ENCODE measurements at places on chromosomes 13 and 19.
A peak's percentile ranks its signal among the peaks of the same experiment; 100 is the strongest.

DNA sequence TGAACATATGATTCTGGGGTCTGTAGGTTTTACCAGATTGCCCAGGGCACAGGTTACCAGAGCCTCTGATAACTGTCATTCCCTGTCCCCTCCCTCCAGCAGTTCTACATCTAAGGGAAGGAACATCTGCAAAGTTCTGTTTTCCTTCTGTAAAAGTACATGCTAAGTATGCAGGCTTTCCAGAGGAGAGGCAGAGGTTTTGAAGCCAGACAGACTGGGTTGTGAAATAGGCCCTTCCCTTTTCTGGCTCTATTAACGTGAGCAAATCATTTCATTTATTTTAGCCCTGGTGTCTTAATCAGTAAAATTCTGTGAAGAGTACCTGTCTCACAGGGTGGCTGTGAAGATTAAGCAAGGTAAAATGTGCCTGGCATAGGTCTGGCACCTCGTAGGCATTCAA is 66.1 kb upstream of the C1QTNF9 start:
- peak; percentile 67 for DNase-seq

DNA sequence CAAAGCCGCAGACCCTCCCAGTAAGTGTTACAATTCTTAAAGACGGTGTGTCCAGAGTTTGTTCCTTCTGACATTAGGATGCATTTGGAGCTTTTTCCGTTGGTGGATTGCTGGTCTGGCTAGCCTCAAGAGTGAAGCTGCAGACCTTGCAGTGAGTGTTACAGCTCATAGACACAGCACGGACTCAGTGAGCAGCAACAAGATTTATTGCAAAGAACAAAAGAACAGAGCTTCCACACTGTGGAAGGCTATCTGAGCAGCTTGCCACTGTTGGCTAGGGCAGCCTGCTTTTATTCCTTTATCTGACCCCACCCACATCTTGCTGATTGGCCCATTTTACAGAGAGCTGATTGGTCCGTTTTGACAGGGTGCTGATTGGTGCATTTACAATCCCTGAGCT is 242.8 kb upstream of the SGCG start:
- DNase-seq = no peak

DNA sequence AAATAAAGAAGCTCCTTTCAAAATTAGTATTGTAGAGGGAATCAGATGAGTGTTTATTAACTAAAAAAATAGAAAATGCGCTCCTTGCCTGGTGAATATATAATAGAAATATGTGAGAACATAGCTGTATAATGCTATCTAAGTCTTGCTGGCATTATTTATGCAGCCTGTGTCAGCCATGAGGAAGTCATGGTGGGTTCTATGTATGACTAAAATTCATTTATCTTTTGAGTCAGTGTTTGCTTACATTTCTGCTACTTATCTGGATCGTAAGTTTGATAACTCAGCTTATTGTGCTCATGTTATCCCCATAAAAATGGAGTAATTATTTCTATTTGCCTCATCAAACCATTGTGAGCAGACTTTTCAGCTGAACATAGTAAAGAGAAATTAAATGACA is 449.3 kb downstream of the OXGR1 start:
- DNase-seq = no peak

DNA sequence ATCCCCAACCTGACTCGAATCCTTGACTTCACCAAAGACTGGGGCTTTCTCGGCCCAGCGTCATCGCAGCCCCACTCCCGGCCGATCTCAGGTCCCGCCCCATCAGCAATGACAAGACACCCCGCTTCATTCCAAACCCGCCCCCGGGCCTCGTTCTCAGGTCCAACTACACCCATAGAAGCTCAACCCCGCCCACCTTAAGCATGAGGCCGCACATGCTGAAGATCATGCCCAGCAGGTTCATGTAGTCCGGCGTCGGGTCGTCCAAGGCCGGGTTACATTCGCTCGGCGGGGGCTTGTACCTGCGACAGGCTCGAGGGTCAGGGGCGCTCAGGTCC is 2.3 kb downstream of the WDR83 start:
- DNase-seq = peak; percentile 54

- no peak for DNase-seq
Observed at GRCh38 chr19:31303262-31303815, 45.9 kb downstream of the TSHZ3 start.

GRCh38 chr19:47124937-47125668 is 5.5 kb upstream of the SAE1 start:
- peak; percentile 74 for DNase-seq

- DNase-seq = peak; percentile 30
Observed at GRCh38 chr13:48235341-48236135, 2.5 kb downstream of the ITM2B start.

DNA sequence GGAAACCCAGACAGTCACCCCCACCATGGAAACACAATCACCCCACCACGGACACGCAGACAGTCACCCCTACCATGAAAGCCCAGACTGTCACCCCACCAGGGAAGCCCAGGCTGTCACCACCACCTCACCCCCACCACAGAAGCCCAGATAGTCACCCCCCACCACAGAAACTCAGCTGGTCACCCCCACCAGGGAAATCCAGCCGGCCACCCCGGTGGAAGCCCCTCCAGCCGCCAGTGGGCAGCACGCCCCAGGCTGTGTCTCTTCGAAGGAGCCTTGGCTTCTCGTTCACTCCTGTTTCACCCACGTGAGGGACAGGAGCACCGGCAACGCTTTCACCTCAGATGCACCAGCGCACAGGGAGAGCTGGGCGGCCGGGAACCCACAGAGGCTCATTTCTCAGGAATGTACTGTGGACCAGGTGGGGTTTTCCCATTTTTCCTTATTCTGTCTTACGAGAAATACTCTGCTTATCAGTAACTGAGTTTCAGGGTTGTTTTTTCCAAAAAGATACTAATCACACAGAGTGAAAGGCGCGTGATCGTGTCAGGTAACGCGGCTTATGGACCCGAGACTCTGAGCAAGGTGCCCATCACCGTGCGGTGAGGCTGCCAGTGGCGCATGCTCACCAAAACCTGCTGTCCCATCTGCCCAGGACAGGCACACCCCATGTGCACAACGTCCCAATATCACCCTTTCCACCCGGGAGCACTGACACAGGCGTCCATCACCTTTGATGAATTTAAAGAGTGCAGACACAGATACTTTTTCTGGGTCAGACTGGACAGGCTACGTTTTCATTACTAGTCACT is 28.0 kb downstream of the CARS2 start:
- DNase-seq = no peak

- DNase-seq = peak; percentile 77
Observed at GRCh38 chr13:46389457-46390451, 2.7 kb upstream of the RUBCNL start.

GRCh38 chr13:82076496-82076895 is 1735.6 kb upstream of the SPRY2 start:
- DNase-seq = no peak

- DNase-seq = no peak
Observed at GRCh38 chr19:48023518-48023917, 20.4 kb downstream of the CABP5 start.

- DNase-seq = no peak
Observed at GRCh38 chr19:34363094-34363493, 1.9 kb upstream of the GPI start.

- no peak for DNase-seq
Observed at GRCh38 chr13:102227741-102228140, 174.1 kb downstream of the FGF14 start.

DNA sequence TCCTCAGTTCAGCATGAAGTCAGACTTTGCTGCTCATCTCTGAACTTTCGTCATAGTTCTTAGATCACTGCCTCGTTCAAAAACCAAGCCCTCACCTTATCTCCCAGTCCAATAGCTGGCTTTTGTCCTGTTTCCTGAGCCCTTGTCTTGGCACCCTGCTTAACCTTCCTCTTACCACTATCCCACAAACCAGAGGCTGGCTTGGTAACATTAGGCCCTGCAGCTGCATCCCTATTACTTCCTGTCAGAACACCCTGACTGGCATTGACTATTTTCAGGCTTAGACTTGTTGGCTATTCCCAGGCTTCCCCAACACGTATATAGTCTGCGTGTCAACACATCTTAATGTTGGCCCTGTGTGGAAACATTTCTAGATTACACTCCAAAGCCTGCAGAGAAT is 172.4 kb downstream of the VWA8 start:
- DNase-seq = peak; percentile 32

- no peak for DNase-seq
Observed at GRCh38 chr19:5293612-5294378, 46.8 kb downstream of the PTPRS start.

GRCh38 chr19:10836479-10837330 is 693 bp upstream of the TMED1 start:
- peak; percentile 86 for DNase-seq

- no peak for DNase-seq
Observed at GRCh38 chr13:38053896-38054295, 184.3 kb upstream of the TRPC4 start.

DNA sequence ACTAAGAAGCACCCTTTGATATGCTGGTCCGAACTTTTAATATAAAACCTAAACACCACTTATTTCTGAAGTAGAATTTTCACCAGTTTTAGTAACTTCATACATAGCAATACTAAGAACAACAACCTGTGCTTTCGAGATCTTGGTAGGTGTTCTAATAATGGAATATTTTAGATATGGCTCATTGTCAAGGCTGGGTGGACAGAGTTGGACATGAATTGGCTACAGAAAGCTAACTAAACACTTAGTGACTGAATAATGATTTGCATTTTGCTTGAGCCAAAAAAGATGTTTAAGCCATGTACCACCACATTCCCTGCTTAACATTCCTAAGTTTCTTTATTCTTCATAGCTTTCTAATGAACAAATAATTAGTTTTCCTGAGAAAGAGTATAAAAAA is 344.3 kb upstream of the SGCG start:
- no peak for DNase-seq

- no peak for DNase-seq
Observed at GRCh38 chr19:19587771-19588170, 30.7 kb downstream of the PBX4 start.
